ENCODE measurements at places on chromosomes 7 and 10.

GRCh38 chr10:71755179-71755879, 18.0 kb downstream of the VSIR start:
- H3K36me3 ChIP-seq = peaks cover 2% of the 10 kb centered on the region
- H3K27ac ChIP-seq = peak overlapping the region; percentile 85
- peaks cover 9% of the 10 kb centered on the region for H3K4me1 ChIP-seq

- no peaks in the 10 kb centered on the region for H3K27me3 ChIP-seq
- no peak overlapping the region for H3K4me3 ChIP-seq
- H3K27ac ChIP-seq = peak overlapping the region; percentile 61
- H3K36me3 ChIP-seq = no peaks in the 10 kb centered on the region
- DNase-seq = no peak
Observed at GRCh38 chr7:76403780-76404494, 5.6 kb downstream of the SSC4D start.

- DNase-seq = no peak
- no peaks in the 10 kb centered on the region for H3K27me3 ChIP-seq
- no peaks in the 10 kb centered on the region for H3K36me3 ChIP-seq
- H3K4me1 ChIP-seq = no peaks in the 10 kb centered on the region
- no peak overlapping the region for H3K4me3 ChIP-seq
Observed at GRCh38 chr10:120614680-120615079, 157.7 kb downstream of the PLPP4 start.

DNA sequence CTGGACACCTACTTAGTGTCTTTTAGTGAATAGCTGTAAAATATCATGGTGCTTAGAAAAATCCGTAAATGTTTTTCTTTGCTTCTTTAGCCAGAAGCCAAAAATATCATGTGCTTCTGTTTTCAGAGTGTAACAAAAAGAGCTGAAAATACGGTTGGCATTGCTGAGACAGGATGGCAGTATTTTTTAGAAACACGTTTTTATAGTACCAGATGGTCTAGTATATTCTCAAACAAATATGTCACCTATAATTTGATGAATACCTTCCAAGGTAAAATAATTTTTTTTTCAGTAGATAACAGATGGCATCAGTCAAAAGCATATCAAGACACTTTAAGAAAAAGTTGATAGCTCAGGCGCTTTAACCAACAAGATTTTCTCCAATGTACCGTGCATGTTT, 326.6 kb downstream of the PHF14 start:
- H3K36me3 ChIP-seq = no peaks in the 10 kb centered on the region
- H3K27ac ChIP-seq = no peak overlapping the region
- DNase-seq = no peak
- no peaks in the 10 kb centered on the region for H3K27me3 ChIP-seq

DNA sequence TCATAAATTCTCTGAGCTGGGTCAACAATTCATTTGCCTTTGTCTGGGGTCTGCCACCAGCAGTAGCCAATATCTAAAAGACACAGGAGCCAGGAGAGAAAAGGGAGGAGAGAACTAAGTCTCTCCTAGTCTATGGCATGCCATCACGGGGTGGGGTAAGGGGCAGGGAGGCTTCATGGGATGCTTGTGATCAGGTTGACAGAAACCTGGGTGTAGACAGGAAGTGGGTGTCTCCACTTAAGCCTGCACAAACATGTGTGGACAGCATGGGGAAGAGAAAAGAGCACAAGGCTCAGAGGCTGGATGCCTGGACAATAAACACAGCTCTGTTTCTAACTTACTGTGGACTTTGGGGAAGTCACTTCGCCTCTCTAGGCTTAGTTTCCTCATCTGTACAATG, 11.5 kb upstream of the C10orf53 start:
- H3K27me3 ChIP-seq = no peaks in the 10 kb centered on the region
- no peak for DNase-seq
- no peak overlapping the region for H3K27ac ChIP-seq

DNA sequence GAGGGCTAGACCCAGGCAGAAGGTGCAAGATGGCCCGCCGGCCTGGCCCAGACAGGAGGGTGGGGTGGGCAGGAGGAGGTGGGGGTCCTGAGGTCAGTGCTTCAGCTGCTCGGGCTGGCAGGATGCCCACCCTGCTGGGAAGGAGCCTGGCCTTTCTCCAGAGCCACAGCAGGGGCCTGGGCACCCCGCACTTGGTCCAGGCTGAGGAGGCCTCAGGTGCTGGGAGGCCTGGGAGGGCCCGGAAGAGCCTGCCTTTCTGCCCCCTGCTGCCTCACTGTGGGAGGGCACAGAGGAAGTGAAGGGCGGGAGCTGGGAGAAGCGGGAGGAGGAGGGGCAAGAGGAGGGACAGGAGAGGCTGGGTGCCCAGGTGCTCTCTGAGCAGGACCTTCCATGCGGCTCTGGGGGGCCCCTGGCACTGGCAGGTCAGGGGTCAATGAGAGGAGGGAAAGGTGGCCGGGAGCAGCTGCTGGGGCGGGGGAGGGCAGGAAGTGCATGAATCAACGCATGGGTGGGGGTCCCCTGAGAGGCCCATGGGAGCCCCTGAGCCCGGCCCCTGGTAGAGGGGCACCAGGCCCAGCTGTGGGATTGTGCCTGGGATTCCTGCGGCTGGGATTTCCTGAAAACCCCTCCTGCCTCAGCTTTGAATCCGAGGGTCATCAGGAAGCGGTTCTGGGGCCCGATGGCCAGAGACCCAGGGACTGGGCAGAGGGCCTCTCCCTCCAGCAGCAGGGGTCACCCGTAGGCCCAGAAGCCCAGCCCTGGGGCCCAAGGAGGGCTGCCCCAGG, 49.9 kb downstream of the PWWP2B start:
- peak overlapping the region; percentile 11 for H3K4me3 ChIP-seq
- no peaks in the 10 kb centered on the region for H3K27me3 ChIP-seq
- H3K36me3 ChIP-seq = no peaks in the 10 kb centered on the region
- peak overlapping the region; percentile 90 for H3K27ac ChIP-seq
- H3K4me1 ChIP-seq = peaks cover 10% of the 10 kb centered on the region
- peak; percentile 78 for DNase-seq

- H3K27ac ChIP-seq = no peak overlapping the region
- no peak overlapping the region for H3K4me3 ChIP-seq
- H3K36me3 ChIP-seq = no peaks in the 10 kb centered on the region
- no peaks in the 10 kb centered on the region for H3K4me1 ChIP-seq
- DNase-seq = no peak
Observed at GRCh38 chr7:31642681-31643115, 44.3 kb upstream of the PPP1R17 start.

GRCh38 chr10:36675458-36675880, 449.9 kb upstream of the ANKRD30A start:
- H3K27ac ChIP-seq = no peak overlapping the region
- no peaks in the 10 kb centered on the region for H3K4me1 ChIP-seq
- no peak for DNase-seq
- no peak overlapping the region for H3K4me3 ChIP-seq
- no peaks in the 10 kb centered on the region for H3K27me3 ChIP-seq

- no peak for DNase-seq
- H3K27ac ChIP-seq = no peak overlapping the region
- no peaks in the 10 kb centered on the region for H3K27me3 ChIP-seq
- no peaks in the 10 kb centered on the region for H3K4me1 ChIP-seq
- no peaks in the 10 kb centered on the region for H3K36me3 ChIP-seq
Observed at GRCh38 chr10:30398193-30398592, 35.8 kb upstream of the MAP3K8 start.
